ENCODE measurements at places on chromosomes 2 and 18. TPM values are rescaled to one million over a fixed set of nuclear protein-coding genes. Genes with fewer than 3 reads are reported as not detected.

- DNase-seq: peak; percentile 50
Measured at GRCh38 chr18:35143622-35144596, 96.9 kb upstream of the ZNF397 start.

DNA sequence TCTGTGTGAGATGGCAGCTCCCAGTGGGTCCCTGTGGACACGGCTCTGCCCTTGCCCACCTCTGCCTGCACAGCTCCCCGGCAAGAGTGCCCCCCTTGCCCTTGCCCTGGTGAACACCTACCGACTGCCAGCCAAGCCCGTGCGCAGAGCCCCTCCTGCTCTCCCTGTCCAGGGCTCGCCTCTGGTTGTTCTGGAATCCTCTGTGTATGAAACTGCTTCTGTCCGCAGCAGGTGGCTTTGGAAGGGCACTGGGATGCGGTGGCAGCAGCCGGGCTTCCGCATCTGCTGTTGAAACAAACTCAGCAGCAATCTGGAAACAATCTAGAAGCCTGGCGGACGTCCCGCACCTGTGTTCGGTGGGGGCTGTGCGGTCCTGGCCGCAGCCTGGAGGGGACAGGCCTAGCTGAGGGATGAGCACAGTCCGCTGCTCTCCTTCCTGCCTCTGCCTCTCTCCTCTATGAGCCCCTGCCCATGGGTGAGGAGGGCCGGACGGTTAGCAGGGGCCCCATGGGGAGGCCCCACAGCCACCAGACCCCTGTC, 34.0 kb upstream of the KLF11 start:
- DNase-seq: no peak

- no peak for DNase-seq
Measured at GRCh38 chr2:132567682-132568081, 102.3 kb downstream of the LYPD1 start.

Gene CNRIP1
- total RNA-seq: 44.9 TPM

DNA sequence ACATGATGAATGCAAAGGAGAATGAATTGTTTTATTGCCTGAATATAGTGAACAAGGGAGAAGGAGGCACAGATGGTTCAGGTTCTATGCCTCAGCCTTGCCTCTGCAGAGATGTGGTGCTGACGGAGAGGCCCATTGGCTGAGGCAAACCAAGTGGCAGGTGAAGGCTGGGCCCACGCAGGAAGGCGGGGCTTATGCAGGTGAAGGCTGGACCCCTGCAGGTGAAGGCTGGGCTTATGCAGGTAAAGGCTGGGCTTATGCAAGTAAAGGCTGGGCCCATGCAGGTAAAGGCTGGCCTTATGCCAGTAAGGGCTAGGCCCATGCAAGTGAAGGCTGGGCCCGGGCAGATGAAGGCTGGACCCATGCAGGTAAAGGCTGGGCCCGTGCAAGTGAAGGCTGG, 414.7 kb downstream of the LRATD1 start:
- DNase-seq: no peak

Gene MOGAT1
- total RNA-seq: not detected

DNA sequence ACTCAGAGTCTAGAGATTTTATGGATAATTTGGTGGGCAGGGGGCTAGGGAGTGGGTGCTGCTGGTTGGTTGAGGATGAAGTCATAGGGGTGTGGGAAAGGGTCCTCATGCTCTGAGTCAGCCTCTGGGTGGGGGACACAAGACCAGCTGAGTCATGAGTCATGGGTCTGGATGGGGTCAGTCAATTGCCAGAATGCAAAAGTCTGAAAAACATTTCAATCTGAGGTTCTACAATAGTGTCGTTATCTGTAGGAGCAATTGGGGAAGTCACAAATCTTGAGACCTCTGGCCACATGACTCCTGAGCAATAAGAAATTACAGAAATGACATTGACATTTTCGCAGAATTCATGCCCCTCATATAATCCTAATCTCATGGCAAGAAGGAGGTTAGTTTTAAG, 15.1 kb downstream of the NMS start:
- DNase-seq: no peak

DNA sequence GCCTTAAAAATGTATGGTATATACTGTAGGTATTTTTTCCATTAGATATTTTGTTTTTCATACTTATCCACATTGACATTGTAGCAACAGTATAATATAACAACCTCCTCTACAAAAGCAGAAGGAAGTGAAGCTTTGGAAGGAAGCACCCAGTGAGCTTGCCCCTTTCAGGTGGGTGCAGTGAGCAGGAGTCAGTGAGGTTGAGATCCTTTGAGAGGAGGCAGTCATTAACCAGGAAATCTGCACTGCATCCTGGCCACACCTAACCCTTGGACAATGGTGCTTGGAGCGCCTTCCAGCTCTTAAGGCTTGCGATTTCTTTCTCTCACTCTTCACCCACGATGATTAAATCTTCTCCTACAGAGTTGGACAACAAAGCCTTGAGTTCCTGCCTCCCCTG, 13.9 kb downstream of the IL37 start:
- DNase-seq: no peak

GRCh38 chr2:242013771-242014170, 144.2 kb downstream of the RTP5 start:
- DNase-seq: no peak

GRCh38 chr2:134367213-134367612, 113.3 kb downstream of the MGAT5 start:
- DNase-seq: no peak

- DNase-seq: no peak
Measured at GRCh38 chr2:30934066-30934465, 126.8 kb upstream of the CAPN13 start.

GRCh38 chr2:27956888-27957287, 66.4 kb downstream of the BABAM2 start:
- no peak for DNase-seq

DNA sequence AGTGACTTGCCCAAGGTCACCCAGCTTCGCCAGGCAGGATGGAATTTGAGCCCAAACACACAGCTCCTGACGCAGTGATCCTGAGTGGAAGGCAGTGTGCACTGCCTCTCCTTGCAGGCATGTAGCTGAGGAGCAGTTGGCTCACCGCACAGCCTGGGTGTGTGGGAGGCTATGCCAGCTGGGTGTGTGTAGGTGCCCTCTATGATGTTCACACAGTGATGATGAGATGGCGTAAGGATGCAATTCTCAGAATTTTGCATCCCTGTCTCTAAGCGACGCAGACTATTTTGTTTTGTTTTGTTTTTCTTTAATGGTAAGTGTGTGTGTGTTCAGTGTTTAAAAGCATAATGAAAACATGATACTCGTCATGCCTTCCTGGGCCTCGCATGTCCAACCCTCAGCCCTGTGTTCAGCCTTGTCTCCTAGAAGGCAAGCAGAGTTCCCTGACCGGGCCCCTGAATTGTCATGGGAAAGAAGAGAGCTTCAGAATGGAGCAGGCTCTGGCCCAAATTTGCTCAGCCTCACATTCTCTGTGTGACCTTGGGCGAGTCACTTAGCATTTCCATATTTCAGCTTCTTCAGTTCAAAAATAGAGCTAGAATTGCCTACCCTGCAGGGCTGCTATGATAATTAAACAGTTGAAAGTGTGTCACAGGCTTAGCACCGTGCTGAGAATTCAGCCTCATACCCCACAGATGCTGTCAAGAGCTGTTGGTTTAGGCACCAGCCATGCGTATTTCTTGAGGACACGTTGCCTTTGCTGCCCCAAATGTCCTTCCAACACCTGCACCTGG, 603.6 kb upstream of the RAB6C start:
- no peak for DNase-seq

Gene GALNT13
- 0.25 TPM for total RNA-seq

Measured in dermis microvascular lymphatic vessel endothelial cell (primary cell).